ENCODE measurements at places on chromosomes 7 and 10. TPM values are rescaled to one million over a fixed set of nuclear protein-coding genes. Genes with fewer than 3 reads are reported as not detected.

TAF6 gene
- total RNA-seq: 10.8 TPM

- DNase-seq: no peak
Observed at GRCh38 chr7:19871102-19871501, 97.7 kb upstream of the TMEM196 start.

GRCh38 chr10:48522011-48522765 lies 82.7 kb downstream of the ARHGAP22 start:
- peak; percentile 70 for DNase-seq

- DNase-seq: no peak
Observed at GRCh38 chr10:56633876-56634452, 272.9 kb upstream of the ZWINT start.

DNA sequence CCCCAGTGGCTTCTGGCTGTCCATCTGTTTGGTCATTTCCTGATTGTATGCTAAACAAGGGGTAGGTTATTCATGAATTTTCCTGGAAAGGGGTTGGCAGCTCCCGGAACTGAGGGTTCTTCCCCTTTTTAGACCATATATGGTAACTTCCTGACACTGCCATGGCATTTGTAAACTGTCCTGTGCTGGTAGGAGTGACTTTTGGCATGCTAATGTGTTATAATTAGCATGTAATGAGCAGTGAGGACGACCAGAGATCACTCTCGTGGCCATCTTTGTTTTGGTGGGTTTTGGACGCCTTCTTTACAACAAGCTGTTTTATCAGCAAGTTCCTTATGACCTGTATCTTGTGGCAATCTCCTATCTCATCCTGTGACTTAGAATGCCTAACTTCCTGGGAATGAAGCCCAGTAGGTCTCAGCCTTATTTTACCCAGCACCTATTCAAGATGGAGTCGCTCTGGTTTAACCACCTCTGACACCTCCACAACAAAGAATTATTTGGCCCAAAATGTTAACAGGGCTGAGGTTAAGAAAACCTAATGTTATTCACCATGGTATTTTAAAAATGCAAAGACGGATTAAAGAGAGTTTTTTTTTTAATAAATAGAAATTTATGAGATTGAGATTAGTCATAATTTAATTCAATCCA lies 2.4 kb upstream of the PTN start:
- DNase-seq: no peak

Data from MG63 (cell line).